Panc1 (cell line): ENCODE measurements at places on chromosomes 12 and 14. TPM values are rescaled to one million over a fixed set of nuclear protein-coding genes. Genes with fewer than 3 reads are reported as not detected.

Gene PIANP
- total RNA-seq: 0.13 TPM

Gene ACSS3
- 0.10 TPM for total RNA-seq

Gene TRHDE
- total RNA-seq: 1.9 TPM

Gene CAPZA3
- total RNA-seq: not detected

Gene EDDM3A
- not detected for total RNA-seq

Gene TAS2R42
- total RNA-seq: not detected

Gene KLHL33
- not detected for total RNA-seq

Gene ANO4
- total RNA-seq: not detected

Gene TAOK3
- total RNA-seq: 30.5 TPM

Gene WDR20
- 20.2 TPM for total RNA-seq

Gene PAX9
- total RNA-seq: 0.82 TPM

Gene NUDT4
- total RNA-seq: 45.7 TPM

Gene SRSF9
- 269 TPM for total RNA-seq

Gene GLT1D1
- not detected for total RNA-seq

Gene ARHGEF40
- total RNA-seq: 11.1 TPM

DNA sequence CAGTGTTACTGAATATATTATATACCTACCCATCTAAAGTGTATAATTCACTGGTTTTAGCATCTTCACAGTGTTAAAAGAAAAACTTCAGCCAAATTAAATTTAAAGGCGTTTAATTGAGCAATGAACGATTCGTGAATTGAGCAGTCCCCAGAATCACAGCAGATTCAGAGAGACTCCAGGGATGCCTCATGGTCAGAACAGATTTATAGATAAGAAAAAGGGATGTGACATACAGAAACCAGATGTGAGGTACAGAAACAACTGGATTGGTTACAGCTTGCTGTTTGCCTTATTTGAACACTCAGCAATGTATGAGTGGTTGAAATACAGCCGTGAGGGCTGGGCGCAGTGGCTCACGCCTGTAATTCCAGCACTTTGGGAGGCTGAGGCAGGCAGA lies 84.6 kb downstream of the WNK1 start:
- DNase-seq: no peak

GRCh38 chr14:94031883-94032279 lies 5.7 kb downstream of the OTUB2 start:
- DNase-seq: no peak

GRCh38 chr12:1567852-1568251 lies 26.5 kb downstream of the FBXL14 start:
- no peak for DNase-seq

- DNase-seq: no peak
These were observed 40.2 kb downstream of the LRRC74A start for GRCh38 chr14:76866456-76866855.

GRCh38 chr14:65703996-65704395 lies 291.5 kb downstream of the FUT8 start:
- no peak for DNase-seq

DNA sequence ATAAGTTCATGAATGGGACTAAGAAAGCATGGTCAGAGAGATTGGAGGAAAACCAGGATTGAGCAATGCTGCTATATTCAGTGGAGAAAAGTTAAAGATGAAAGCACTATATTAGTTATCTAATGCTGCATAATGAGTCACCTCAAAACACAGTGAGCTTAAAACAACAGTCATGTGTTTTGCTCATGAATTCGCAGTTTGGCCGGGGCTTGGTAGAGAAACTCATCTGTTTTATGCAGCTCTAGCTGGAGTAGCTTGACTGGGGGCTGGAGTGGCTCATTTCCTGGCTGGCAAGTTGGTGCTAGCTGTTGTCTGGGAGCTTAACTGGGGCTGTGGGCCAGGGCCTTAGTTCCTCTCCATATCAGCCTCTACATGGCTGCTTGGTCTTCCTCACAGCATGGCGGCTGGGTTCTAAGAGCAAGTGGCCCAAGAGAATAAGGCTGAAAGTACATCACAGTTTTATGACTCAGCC lies 90.1 kb downstream of the ADCK1 start:
- DNase-seq: no peak

GRCh38 chr12:131366261-131366871 lies 344.5 kb upstream of the SFSWAP start:
- no peak for DNase-seq

DNA sequence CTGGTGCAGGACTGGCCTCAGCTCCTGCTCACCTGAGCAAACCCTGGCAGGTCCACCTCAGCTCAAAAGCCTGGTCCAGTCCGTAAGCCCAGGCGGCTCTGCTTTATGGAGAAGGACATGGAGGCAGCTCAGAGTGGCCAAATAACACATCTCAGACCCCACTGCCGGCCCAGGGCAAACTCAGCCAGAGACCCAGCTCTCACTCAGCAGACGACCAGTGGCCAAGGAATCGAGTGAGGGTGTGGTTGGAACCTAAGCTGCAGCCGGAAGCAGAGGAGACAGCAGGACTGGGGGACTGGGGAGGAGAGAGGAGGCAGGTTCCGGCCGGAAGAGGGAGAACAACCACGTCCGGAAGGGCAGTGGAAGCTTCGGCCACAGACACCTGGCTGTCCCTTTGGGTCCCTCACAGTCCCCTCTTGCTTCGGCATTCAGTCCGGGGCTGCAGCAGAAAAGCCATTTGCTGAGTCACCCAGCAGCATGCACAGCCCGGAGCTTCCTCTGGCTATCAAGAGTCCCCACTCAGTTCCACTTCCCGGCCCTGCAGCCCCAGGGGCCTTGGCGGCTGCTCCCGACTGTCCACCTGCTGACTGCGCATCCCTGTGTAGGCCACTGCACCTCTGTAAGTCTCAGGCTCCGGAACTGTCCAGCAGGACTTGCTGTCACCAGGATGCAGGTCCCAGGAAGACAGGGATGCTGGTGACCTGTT lies 104.0 kb downstream of the CALM1 start:
- no peak for DNase-seq

DNA sequence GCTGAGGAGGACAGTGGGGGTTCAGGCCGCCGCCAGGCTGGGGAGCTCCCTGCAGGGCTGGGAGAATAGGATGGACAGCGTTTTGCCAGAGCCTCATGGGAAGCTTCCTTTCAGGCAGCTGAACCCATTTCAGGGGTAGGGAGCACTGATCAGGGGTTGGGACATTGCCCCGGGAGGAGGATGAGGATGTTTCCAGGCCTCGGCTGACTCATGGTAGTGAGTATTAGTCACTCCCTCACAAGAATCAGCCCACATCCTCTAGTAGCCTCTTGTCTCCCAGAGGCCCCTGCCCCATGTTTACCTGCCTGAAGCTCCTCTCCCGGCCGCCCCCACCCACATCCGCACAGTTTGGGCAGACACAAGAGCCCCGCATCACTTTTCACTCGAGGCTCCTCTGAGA lies 89.8 kb downstream of the ZFP36L1 start:
- no peak for DNase-seq

GRCh38 chr12:29627221-29627620 lies 129.7 kb upstream of the OVCH1 start:
- no peak for DNase-seq

- DNase-seq: no peak
These were observed 71.4 kb upstream of the PRMT8 start for GRCh38 chr12:3419558-3419957.

DNA sequence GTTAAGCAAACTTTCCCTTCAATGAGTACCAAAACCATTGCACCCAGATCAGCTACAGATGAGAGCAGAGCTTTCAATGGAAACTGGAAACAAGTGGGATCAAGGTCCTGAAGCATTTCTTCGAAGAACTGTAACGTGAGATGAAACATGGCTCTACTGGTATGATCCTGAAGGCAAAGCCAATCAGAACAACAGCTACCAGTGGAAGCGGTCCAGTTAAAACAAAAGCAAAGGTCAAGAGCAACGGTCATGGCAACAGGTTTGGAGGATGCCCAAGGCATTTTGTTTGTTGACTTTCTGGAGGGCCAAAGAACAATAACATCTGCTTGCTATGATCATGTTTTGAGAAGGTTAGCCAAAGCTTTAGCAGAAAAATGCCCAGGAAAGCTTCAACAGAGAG lies 137.9 kb upstream of the CPSF6 start:
- DNase-seq: no peak

GRCh38 chr14:82298811-82299210 lies 765.2 kb upstream of the SEL1L start:
- no peak for DNase-seq

GRCh38 chr12:46107591-46107990 lies 117.2 kb upstream of the SCAF11 start:
- no peak for DNase-seq

GRCh38 chr14:45254771-45255170 lies 1.8 kb upstream of the MIS18BP1 start:
- no peak for DNase-seq

DNA sequence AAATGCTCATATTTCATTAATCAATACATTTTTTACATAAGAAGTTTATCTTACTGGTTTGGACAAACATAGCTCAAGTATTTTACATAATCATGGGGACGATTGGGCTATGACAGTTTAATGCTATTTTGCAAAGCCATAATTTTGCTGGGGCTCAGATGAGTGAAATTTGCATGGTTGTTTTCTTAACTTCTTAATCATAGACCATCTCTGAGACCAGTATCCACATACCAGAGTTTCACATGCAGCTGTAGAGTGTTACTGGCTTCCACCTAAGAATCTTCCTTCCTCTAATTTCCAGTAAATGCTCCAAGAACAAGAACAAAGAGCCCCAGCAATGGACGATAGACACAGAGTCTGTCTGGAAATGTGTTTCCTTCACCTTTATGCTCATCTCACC lies 303.0 kb upstream of the TMEM132C start:
- DNase-seq: no peak

DNA sequence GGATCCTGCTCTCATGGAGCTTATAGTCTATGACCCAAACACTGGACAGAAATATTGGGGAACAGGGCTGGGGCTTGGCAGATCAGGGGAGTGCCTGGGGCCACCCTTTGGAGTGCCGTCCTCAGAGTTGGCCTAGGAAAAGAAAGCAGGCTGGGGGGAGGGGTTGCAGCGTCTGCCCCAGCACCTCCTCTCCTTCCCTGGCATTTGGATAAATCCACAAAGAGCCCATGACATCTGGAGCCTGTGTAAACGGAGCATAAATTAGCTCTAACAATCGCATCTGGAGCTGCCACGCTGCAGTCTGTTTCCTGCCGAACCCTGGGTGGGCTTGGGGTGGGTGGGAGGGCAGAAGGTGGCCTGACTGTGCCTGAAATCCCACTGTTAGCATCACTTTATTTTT lies 63.8 kb downstream of the MVK start:
- no peak for DNase-seq

GRCh38 chr14:34331728-34332623 lies 130.1 kb downstream of the SPTSSA start:
- peak; percentile 22 for DNase-seq

DNA sequence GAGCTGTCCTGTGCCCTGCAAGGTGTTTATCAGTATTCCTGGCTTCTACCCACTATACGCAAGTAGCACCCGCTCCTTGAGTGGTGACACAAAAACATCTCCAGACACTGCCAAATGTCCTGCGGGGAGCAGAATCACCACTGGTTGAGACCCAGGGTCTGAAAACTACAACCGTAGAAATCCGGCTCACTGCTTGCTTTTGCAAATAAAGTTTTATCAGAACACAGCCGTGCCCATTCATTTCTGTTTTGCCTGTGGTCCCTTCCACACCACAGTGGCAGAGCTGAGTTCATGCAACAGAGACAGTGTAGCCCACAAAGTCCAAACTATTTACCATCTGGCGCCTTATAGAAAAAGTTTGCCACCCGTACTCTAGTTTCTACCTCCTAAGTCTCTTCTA lies 125.7 kb upstream of the DIO3 start:
- DNase-seq: no peak

DNA sequence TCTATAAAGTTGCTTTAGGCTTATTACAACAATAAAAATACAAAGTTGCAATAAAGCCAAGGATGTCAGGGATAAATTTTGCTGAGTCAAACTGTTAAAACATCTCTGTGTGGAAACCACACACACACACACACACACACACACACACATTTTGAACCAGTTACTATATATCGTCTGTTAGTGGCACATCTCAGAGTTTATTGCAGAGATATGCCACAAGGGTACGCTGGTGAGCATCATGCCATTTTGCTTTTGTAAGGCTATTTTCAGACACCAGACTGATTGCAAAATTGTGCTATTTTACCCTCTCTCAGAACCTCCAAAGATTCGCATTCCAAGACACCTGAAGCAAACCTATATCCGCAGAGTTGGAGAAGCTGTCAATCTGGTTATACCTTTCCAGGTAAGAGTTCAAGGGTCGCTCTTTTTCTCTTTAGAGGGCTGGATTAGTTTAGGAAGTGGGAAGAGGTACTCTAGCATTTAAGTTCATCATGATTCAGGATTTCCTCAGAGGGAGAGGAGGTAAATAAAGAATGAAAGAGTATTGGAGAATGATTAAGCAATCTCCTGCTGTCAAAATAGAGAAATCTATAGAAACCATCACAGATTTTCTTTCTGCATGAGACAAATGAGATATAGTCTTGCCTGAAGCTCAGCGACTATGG lies 27.3 kb upstream of the CHPT1 start:
- no peak for DNase-seq

- no peak for DNase-seq
These were observed 107.9 kb upstream of the GZMB start for GRCh38 chr14:24741871-24742270.

GRCh38 chr14:99722741-99723140 lies 38.6 kb downstream of the CYP46A1 start:
- no peak for DNase-seq

- no peak for DNase-seq
These were observed 189.6 kb upstream of the TMEM132C start for GRCh38 chr12:128077211-128077916.

GRCh38 chr14:21105095-21105494 lies 4.2 kb downstream of the TMEM253 start:
- DNase-seq: no peak

DNA sequence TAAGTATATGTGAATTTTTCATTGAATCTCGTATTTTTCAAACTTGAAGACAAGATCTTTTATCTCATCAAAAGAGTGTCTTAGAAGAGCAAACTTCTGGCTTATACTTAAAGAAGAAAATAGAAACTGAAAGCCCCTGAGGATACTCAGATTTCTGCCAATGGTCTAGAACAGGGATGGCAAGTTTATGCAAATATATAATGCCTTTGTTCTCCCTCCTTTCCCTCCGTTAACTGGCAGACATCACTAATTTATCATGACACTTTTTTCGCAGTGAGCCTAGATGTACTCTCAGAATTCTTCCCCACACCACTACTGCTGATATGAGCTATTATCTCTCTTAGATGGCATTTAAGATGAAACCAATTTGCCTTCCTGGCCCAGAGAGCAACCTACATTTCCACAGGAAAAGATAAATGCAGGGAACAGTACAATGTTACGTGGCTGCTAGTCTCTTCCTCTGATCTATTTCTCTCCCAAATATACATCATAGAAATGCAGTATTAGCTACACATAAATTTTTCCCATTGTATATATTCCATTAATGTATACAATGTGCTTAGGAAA lies 40.0 kb upstream of the DAAM1 start:
- no peak for DNase-seq
